ENCODE measurements at places on chromosomes 7 and 10.

- DNase-seq = no peak
Measured at GRCh38 chr7:67620216-67620933, 623.7 kb downstream of the TYW1 start.

GRCh38 chr7:64951250-64951848 is 39.5 kb downstream of the ZNF117 start:
- peak; percentile 16 for DNase-seq

DNA sequence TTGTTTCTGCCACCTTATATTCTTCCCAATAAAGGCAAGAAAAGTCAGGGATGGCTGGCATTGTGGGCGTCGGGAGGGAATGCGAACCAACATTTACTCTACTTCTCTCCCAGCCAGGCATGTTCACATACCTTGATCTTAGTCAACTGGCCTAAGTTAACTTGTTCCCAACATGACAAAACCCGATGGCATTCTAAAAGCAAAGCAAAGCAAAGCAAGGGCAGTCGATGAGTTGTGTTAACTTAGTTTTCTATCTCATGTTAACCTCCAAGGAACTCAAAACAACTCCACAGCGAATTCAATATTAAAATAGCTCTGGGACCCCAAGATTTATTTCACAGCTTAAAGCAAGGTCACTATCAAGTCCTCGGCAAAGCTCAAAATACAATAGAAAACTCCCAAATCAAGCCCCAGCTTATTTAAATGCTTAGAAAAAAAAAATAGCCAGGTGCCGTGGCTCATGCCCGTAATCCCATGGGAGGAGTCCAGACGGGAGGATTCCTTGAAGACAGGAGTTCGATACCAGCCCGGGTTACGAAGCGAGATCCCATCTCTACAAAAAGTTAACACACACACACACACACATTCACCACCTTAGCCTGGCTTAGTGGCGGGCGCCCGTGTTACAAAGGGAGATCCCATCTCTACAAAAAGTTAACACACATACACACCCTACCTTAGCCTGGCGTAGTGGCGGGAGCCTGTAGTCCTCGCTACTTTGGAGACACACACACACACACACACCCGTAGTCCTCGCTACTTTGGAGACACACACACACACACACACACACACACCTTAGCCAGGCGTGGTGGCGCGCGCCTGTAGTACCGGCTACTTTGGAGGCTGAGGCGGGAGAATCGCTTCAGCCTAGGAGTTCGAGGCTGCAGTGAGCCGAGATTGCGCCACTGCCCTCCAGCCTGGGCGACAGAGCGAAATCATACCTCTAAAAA is 901 bp upstream of the CCNY start:
- DNase-seq = no peak

DNA sequence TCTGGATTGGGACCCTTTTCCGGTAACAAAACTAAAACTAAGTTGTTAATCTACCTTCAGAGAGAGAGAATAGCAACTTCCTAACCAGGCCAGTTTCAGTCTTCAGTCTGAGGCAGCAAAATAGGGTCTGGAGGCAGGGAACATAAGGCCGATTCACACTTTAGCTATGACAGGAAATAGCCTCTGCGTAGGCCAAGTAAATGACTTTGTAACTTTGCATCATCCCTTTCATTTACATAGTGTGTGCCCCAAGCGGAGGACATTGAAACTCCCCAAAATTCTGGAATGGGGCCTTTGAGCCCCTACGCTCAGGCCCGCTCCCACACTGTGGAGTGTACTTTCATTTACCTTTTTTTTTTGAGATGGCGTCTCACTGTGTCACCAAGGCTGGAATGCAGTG is 1.7 kb upstream of the UPP1 start:
- no peak for DNase-seq

- no peak for DNase-seq
Measured at GRCh38 chr10:29883231-29883630, 176.2 kb downstream of the JCAD start.

DNA sequence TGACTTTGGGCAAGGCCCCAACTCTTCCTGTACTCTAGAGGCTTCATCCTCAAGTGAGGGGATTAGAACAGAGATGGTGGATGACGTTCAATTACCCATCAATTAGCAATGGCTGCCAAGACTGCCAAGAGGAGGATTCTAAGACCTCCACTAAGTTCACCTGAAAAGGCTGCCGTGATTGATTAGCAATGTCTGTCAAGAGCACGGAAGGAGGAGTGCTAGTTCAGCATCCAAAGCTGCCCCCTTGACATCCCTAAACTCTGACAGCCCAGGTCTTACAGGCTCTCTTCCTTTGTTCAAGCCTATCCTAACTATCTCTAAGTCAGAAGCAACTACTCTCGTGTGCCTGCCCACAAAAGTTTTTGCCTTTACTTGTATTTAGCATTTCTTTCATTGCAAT is 68.4 kb downstream of the FAM53B start:
- no peak for DNase-seq

DNA sequence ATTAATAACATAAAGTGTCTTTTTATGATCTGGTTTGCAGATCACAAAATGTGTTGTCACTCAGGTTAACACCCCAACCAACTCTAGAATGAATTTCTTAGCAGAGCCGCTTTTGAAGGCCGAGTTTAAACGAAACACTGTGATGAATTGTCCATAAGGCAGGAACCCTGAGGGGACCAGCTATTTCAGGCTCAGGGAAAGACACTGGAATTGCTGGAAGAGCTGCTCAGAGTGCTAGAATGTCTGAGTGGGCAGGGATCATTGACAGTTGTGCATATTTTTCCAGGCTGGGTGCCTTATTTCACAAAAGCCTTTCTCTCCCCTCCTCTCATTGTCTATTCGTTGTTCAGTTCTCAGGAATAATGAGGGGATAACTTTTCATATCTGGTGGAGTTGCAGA is 68.7 kb upstream of the PRKG1 start:
- DNase-seq = no peak

DNA sequence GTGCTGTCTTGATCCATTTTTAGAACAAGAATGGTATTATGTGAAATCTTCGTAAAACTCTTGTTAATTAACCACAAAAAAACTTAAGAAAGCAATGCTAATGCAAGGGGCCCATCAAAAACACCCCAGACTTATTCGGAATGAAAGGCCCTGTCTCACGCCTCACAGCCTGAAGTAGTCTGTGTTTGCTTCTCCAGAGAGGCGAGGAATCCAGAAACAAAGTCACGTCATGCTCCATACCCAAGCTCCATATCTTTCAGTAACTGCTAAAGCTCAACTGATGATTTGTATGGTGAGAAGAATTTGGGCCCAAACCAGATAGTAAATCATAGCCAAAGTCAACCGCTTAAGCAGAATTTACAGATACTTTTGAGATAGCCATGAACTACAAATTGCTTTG is 155.4 kb downstream of the ATE1 start:
- no peak for DNase-seq

DNA sequence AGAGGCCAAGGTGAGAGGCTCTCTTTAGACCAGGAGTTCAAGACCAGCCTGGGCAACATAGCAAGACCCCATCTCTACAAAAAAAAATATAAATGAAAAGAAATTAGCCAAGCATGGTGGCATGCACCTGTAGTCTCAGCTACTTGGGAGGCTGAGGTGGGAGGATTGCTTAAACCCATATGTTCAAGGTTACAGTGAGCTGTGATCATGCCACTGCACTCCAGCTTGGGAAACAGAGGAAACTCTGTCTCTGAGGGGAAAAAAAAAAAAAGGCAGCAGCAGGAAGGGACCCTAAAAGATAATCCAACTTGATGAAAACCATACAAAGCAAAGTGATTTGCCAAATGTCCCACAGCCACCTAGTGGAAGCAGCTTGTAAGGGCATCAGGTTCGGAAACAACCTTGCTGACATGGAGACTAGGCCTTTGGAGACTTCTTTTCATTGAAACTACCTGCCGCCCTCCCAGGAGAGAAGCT is 15.6 kb upstream of the PBLD start:
- DNase-seq = peak; percentile 28
